Cortex of kidney (tissue), 1 donor: ENCODE measurements at places on chromosomes 13 and 19.

- no peak for DNase-seq
Measured at GRCh38 chr19:43765109-43765876, 10.5 kb upstream of the SMG9 start.

- DNase-seq = no peak
Measured at GRCh38 chr13:75506018-75506417, 24.0 kb upstream of the TBC1D4 start.

- no peak for DNase-seq
Measured at GRCh38 chr13:100234006-100234405, 145.1 kb downstream of the PCCA start.

GRCh38 chr19:53906211-53907192, 2.6 kb upstream of the CACNG7 start:
- no peak for DNase-seq

DNA sequence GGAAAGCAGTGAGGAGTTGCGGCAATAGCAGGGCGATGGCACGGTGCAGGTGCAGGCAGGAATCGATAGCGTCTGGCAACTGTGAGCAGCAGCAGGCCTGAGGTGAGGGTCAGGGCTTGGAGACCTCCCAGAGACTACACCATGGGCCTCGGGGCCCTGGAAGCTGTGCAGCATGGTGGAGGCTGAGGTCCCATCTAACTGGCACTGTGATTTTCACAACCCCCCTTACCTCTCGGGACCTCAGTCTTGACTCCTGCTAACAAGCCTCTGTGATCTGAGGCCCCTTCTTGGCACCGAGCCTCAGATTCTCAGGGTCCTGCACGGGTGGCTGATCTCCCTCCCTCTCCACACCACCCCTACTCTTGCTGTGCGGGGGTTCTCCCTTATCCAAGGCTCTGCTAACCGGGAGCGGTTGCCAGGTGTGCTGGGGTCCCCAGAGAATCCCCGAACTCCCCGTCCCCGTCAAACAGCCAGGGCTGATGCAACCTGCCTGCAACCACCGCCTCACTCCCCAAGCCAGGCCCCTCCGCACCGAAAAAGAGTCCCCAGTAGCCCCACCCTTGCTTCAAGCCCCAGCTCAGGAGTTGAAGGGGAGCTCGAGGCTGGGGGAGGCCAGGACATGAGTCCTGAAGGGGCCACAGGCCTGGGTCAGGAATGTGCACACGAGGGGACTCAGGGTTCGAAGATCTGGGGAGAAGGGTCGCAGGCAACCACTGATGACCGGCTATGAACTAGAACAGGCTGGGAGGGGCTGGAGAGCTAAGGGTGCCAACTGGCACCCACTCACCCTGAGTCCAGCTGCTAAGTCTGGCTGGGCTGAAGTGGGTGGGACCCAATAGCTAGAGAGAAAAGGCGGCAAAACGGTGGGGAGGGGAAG, 4.8 kb upstream of the ATF5 start:
- DNase-seq = no peak

DNA sequence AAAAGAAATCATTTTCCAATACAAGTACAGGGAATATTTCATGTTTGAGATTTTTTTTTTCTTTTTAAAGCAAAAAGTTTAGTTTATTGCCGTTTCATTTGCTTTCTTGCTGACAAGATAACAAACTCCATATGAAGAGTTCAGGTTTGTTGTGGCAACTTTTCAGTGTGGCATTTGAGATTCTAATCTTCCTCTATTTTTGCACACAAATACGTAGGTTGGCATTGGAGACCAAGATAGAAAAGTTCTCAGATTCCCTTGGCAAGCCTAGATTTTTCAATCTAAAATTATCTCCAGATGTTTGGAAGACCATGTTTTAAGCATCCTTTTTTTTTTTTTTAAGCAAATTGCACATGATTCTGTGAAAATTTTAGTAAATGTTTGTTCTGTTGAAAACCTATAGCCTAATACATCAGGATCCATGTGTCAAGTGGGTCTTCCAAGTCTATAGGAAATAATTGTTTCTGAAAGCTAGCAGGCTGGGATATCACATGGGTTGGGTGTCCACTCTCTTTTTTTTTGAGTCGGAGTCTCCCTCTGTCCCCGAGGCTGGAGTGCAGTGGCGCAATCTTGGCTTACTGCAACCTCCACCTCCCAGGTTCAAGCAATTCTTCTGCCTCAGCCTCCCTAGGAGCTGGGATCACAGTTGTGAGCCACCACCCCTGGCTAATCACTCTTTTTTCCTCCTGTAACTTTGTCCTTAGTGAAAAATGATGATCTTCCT, 2.6 kb downstream of the GARRE1 start:
- no peak for DNase-seq

GRCh38 chr13:27053902-27054595, 117.6 kb downstream of the USP12 start:
- no peak for DNase-seq

- no peak for DNase-seq
Measured at GRCh38 chr13:21075379-21076249, 14.2 kb upstream of the LATS2 start.

DNA sequence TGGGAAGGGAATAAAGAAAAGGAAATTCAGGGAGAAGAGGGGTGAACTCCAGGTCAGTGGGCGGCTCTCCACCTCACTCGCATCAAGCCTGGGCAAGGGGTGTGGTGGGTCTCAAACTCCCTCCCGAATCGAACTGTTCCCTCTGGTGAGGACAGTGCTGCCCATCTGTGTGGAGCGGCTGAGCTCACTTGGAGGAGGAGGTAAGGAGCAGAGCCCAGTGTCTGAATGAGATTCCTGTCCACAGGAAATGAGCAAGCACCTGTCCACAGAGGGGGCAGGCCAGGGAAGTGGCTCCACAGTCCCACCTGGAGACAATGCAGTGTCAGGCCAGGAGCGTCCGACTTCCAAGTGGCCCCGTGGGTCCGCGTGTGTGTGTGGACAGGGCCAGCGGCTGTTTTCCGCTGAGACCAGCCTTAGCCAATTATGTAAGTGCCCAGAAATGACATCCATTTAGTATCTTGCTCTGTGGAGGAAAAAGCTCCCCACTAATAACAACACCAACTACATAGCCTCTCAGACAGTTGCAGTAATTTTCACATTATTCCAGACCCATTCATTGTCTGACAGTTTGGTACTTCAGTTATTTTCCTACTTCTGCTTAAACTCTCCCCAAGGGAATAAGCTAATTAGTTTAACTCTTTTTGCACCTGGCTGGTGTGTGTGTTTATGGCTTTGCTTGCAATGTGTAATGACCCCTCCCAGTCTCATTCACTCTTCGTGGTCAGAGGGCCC, 114.6 kb downstream of the SOX1 start:
- DNase-seq = no peak

- DNase-seq = no peak
Measured at GRCh38 chr13:33224686-33225085, 60.9 kb downstream of the STARD13 start.

DNA sequence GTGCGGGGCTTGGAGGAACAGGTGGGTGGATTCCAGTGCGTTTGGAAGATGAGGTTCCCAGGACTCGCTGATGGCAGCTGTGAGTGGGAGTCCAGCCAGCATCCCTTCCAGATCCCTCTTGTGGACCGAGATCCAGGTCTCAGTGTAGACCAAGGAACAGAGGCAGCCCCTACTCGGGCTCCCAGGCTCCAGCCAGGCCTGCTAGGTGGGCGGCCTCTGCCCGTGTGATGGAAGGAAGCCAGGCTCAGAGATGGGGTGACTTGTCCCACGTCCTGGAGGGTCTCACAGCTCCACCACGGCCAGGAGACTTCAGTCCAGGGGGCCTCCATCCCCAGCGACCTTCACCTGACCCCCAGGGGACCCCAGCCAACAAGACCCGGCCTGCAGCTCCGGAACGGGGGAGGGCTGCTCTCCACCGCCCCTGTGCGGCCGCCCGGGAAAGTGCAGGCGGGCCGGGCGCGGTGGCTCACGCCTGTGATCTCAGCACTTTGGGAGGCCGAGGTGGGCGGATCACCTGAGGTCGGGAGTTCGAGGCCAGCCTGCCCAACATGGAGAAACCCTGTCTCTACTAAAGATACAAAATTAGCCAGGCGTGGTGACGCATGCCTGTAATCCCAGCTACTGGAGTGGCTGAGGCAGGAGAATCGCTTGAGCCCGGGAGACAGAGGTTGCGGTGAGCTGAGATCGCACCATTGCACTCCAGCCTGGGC, 729 bp upstream of the MADCAM1 start:
- DNase-seq = no peak

- no peak for DNase-seq
Measured at GRCh38 chr19:2032296-2032941, 16.9 kb upstream of the BTBD2 start.

GRCh38 chr13:78036841-78037240, 118.2 kb upstream of the EDNRB start:
- no peak for DNase-seq

DNA sequence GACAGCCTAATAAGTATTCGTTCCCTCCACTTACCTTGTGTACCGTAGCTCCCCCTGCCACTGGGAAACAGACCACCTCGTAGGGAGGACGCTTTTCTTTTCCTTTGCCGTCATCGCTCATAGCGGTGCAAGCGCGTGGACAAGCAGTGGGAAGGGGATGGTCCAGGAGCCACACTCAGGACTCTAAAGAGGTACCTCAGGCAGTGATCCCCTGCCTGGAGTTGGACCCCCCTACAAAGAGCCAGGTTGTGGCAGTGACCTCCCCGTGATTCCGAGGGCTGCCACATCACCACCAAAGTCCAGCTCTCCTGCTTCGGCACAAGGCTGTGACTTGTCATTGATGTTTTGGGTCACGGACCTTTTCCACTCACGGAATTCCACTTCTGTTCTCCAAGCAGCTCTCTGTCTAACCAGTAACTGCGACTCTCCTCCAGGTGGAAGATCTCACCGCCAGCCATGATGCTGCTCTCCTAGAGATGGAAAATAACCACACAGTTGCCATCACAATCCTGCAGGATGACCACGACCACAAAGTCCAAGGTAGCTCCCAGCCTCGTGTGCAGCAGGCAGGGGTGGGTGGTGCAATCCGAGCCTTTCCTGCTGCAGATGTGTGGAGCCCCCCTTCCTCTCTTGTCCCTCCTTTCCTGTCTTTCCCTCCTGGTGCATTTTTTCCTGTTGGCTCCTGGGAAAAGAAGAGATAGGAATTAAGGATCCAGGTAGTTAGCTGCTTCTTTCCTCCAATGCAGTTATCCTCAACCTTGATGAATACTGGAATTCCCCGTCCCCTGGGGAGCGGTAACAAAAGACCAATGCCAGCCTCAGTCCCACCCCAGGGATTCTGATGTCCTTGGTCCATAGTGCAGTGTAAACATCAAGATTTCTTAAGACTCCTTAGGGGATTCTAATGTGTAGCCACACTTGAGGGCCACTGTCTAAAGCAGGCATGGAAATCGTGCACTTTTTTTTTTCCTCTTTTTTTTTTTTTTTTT, 107.7 kb downstream of the SLC7A1 start:
- DNase-seq = no peak

- DNase-seq = no peak
Measured at GRCh38 chr19:46944918-46945628, 74.6 kb upstream of the NPAS1 start.

DNA sequence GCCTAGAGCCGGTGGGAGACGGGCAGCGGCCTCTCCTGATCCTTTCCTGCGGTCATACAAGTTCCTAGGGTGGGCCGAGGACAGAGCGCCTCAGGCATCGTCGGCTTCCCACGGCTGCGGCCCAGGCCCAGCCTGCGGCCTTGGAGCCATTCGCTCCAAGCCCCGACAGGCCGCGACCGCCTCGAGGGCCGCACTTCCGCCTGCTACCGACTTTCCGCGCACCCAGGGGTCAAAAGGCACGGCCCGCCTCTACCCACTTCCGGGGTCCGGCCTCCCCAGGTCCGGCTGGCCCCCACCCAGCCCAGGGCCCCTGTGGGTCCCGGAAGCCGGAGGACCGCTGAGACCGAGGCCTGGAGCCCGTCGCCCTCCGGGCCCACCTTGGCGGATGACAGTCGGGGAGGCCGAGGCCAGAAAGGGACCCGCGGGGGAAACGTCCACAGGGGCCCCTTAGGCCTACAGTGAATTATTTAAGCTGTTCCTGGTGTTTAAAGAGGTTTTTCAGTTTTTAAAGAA, 16.2 kb downstream of the ZIC2 start:
- no peak for DNase-seq

DNA sequence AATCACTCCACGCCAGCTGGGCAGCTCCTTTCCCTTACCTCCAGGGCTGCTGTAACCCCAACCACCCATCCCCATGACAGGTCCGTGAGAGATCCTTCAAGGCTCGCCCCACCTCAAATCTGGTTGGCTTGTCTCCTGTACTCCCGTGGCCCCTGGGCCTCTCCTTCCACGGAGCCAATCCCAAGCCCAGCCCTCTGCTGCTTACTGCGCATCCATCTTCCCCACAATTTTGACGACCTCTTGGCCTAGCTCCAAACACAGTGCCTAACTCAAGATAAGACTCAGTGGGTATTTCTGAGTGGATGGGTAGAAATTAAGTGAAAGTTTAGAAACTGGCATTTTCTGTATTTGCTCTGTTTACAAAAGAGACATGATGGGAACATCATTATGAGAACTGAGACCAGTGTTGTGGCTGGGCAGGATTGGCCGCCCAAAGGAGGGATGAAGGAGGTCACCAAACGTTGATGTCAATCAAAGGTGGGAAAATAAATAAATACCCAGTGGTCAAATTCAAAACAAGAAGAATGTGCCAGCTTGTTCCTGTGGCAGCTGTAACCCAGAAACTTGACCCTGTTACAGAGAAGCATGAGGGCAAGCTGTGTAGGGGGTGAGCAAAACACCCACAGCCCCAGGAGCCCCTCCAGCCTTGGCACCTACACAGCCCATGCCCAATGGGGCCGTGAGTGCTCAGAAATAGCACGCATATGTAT, 162.2 kb downstream of the ABCC4 start:
- no peak for DNase-seq
